Smooth muscle cell of the umbilical artery (primary cell): ENCODE measurements at places on chromosomes 1 and 21. TPM values are rescaled to one million over a fixed set of nuclear protein-coding genes. Genes with fewer than 3 reads are reported as not detected.

The MYOM3 gene
- total RNA-seq = 0.18 and 0.30 TPM in 2 replicates

The AQP10 gene
- total RNA-seq = 0.05 TPM in 1 of 2 replicates, not detected in the other

The YIPF1 gene
- 21.4 and 21.9 TPM in 2 replicates for total RNA-seq

The CD5L gene
- total RNA-seq = not detected in 2 replicates

The PTP4A2 gene
- 332 and 383 TPM in 2 replicates for total RNA-seq

The ADAM30 gene
- total RNA-seq = 0.05 TPM in 1 of 2 replicates, not detected in the other

The ESPN gene
- 0.05 TPM in 1 of 2 replicates, not detected in the other for total RNA-seq

The HAO2 gene
- not detected in 2 replicates for total RNA-seq

The GRIK3 gene
- total RNA-seq = not detected in 2 replicates

The SMIM12 gene
- total RNA-seq = 18.4 and 26.8 TPM in 2 replicates

The MTARC1 gene
- 0.89 and 2.5 TPM in 2 replicates for total RNA-seq

The TMEM125 gene
- not detected in 2 replicates for total RNA-seq

The RGS1 gene
- total RNA-seq = not detected in 2 replicates

The HMCN1 gene
- 41.3 and 81.7 TPM in 2 replicates for total RNA-seq

The OLIG1 gene
- total RNA-seq = not detected in 2 replicates

The IVL gene
- 1.1 TPM in 1 of 2 replicates, not detected in the other for total RNA-seq

The KIAA1614 gene
- total RNA-seq = 2.1 and 3.0 TPM in 2 replicates

The CD53 gene
- not detected in 2 replicates for total RNA-seq

The KRTAP7-1 gene
- total RNA-seq = not detected in 2 replicates

The RUNX1 gene
- total RNA-seq = 49.0 and 54.0 TPM in 2 replicates

The DYNLT5 gene
- total RNA-seq = 0.14 and 0.30 TPM in 2 replicates

The WRAP73 gene
- 15.7 and 19.2 TPM in 2 replicates for total RNA-seq

The ROR1 gene
- total RNA-seq = 3.6 and 9.1 TPM in 2 replicates

The GNG5 gene
- 8.9 and 20.5 TPM in 2 replicates for total RNA-seq

The F13B gene
- not detected in 2 replicates for total RNA-seq

The SAMD13 gene
- total RNA-seq = 0.30 and 0.42 TPM in 2 replicates

The SPRTN gene
- total RNA-seq = 11.6 and 16.8 TPM in 2 replicates

The C2CD4D gene
- not detected in 2 replicates for total RNA-seq

The ERG gene
- total RNA-seq = 0.59 and 0.92 TPM in 2 replicates

The PLEKHN1 gene
- total RNA-seq = under 0.01 and 1.8 TPM in 2 replicates

The SPATA21 gene
- total RNA-seq = not detected in 2 replicates

The F5 gene
- under 0.01 and 0.09 TPM in 2 replicates for total RNA-seq

The TAF1A gene
- 12.5 and 15.7 TPM in 2 replicates for total RNA-seq

The SLAMF1 gene
- total RNA-seq = not detected in 2 replicates

The PAPPA2 gene
- total RNA-seq = 13.6 and 15.4 TPM in 2 replicates

The ALX3 gene
- not detected in 2 replicates for total RNA-seq

The ZNF648 gene
- total RNA-seq = not detected in 2 replicates

The GOLT1A gene
- total RNA-seq = not detected in 2 replicates

The TCHH gene
- not detected in 2 replicates for total RNA-seq

The NIBAN1 gene
- total RNA-seq = 59.1 and 69.3 TPM in 2 replicates

The RAP1GAP gene
- 0.09 and 0.89 TPM in 2 replicates for total RNA-seq

The PLD5 gene
- total RNA-seq = under 0.01 and 0.59 TPM in 2 replicates

The SLC35F3 gene
- total RNA-seq = 0.09 and 0.30 TPM in 2 replicates

The UMODL1 gene
- not detected in 2 replicates for total RNA-seq

The BTBD8 gene
- 3.9 and 7.7 TPM in 2 replicates for total RNA-seq

The HUNK gene
- not detected in 2 replicates for total RNA-seq

The S100A7 gene
- total RNA-seq = not detected in 2 replicates

The LCE1F gene
- not detected in 2 replicates for total RNA-seq

The RASAL2 gene
- total RNA-seq = 19.6 and 34.2 TPM in 2 replicates

The CBR3 gene
- total RNA-seq = 4.5 and 7.8 TPM in 2 replicates

The LIN28A gene
- total RNA-seq = not detected in 2 replicates

The SOD1 gene
- 241 and 260 TPM in 2 replicates for total RNA-seq

The LAMC2 gene
- total RNA-seq = 203 and 594 TPM in 2 replicates

The DISP3 gene
- under 0.01 TPM in 2 replicates for total RNA-seq
